ENCODE measurements at places on chromosomes 1 and 21.

DNA sequence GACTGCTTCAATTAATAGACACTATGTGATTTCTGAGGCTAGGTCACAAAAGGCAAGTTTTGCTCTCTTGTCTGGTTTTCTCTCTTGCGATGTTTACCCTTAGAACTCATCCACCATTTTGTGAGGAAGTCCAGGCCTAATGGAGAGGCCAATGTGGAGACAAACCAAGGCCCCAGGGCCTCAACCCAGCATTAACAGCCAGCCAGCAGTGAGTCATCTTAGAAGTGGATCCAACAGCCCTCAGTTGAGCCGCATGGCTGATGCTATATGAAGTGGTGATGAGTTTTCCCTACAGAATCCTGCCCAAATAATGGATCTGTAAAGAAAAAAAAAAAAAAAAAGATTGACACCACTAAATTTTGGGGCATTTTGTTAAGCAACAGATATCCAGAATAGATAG, 95.1 kb downstream of the DNTTIP2 start:
- DNase-seq = no peak

DNA sequence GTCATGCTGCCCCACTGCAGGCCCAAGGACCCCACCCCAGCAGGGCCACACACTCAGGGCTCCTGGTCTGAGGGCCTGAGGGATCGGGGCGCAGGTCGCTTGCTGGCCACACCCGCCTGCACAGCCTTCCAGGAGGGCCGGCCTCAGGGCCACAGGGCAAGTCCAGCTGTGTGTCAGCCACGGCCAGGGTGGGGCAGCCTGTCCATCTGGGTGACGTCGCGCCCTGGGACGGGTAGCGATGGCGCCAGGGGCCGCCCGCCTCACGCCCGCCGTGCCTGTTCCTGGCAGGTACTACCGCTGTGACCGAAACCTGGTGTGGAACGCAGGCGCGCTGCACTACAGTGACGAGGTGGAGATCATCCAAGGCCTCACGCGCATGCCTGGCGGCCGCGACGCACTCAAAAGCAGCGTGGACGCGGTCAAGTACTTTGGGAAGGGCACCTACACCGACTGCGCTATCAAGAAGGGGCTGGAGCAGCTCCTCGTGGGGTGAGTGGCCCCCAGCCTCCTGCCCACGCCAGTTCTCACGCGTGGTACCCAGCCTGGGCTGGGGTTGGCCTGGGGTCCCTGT, 2.5 kb downstream of the COL6A1 start:
- no peak for DNase-seq

DNA sequence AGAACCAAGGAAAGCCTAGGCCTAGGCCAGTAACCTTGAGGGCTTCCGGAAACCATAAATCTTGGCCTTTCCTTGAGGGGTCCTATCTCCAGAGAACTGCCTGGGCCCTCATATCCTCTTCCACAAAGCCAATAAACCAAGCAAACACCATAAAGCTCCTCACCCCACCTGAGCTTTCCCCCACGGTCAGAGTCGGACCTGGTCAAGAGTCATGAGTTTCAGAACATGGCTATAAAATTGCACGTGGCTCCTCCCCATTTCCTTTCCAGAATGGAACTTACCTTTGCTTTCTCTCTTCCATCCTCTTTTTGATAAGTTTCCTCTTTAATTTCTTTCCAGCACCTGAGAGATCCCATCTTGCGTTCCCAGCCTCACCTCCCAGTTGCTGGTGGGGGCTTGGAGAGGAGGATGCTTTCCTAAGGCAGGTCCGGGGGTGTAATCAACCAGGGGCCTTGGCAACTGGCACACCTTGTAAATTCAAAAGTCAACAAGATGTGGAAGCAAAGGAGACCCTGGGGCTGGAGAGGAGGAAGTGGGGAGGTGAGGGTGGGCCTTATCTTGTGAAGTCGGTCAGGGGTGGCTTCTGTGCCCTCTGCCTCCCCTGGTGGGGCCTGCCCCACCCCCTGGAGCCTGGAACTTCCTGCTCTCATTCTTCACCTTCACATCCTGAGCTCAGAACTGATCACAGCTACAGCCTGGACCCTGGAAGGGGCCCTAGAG, 259.9 kb downstream of the FOXD2 start:
- no peak for DNase-seq

DNA sequence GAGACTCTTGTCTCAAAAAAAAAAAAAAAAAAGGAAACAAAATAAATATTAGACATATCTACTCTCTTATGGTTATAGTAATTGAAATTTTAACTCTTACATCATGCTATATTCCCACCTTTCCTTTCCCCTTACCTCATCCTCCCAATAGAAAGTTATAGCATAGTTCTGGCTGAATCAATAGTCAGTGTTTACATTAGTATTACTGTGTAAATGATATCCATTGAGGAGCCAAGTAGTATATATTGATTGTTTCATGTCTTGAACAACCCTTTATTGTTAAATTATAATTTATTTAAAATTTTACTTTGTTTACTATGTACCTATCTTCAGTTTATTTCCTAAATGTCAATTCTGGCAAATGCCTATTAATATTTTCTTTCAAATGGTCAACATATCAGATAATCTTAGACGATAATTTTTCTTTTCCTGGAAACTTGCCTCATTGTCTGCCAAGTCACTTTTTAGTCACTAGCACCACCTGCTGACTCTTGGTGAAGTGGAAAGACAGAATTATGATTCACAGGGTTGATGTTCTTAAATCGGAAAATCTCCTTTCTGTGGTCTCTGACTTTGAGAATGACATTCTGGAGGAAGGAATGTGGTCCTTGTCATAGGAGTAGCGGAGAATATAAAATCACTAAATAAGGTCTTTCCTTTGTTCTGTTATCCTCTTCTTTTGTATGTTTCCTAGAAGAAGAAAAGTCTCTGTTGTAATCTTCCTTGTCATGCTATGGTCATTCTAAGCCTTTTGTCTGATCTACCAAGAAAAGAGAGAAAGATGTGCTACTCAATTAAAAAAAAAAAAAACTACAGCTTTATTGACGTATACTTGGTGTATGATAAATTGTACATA, 8.6 kb downstream of the HJV start:
- DNase-seq = peak; percentile 77

- peak; percentile 82 for DNase-seq
These were observed 3.0 kb upstream of the SDE2 start for GRCh38 chr1:226001963-226002666.

Measured in naive thymus-derived CD4-positive, alpha-beta T cell (primary cell).